ENCODE measurements at places on chromosomes 6 and 20. TPM values are rescaled to one million over a fixed set of nuclear protein-coding genes. Genes with fewer than 3 reads are reported as not detected.

BTN2A1 gene
- 25.1 TPM for total RNA-seq

OXT gene
- total RNA-seq, result not detected

ARMH2 gene
- total RNA-seq, result not detected

TMC2 gene
- total RNA-seq, result not detected

TRIM40 gene
- not detected for total RNA-seq

WFDC10B gene
- not detected for total RNA-seq

COL11A2 gene
- total RNA-seq, result 1.7 TPM

TP53INP2 gene
- 30.5 TPM for total RNA-seq

RAB44 gene
- 0.11 TPM for total RNA-seq

PRKN gene
- total RNA-seq, result 0.60 TPM

POU5F1 gene
- not detected for total RNA-seq

SLC9A8 gene
- total RNA-seq, result 14.4 TPM

RBPJL gene
- total RNA-seq, result not detected

HECA gene
- 16.7 TPM for total RNA-seq

TRIM31 gene
- not detected for total RNA-seq

SNTA1 gene
- total RNA-seq, result 6.1 TPM

EYA4 gene
- not detected for total RNA-seq

IGF2R gene
- total RNA-seq, result 60.2 TPM

MYB gene
- total RNA-seq, result 0.53 TPM

FOXS1 gene
- total RNA-seq, result not detected

OR12D3 gene
- total RNA-seq, result not detected

SNPH gene
- total RNA-seq, result 5.5 TPM

All from endothelial cell of umbilical vein (primary cell).